SK-MEL-5 (cell line): ENCODE measurements at places on chromosomes 3 and 15.

- DNase-seq = no peak
Measured at GRCh38 chr3:155018621-155019330, 61.3 kb upstream of the MME start.

GRCh38 chr3:116770815-116771450 lies 61.4 kb downstream of the TUSC7 start:
- peak; percentile 90 for DNase-seq

GRCh38 chr3:55742022-55742831 lies 255.1 kb upstream of the WNT5A start:
- DNase-seq = no peak

DNA sequence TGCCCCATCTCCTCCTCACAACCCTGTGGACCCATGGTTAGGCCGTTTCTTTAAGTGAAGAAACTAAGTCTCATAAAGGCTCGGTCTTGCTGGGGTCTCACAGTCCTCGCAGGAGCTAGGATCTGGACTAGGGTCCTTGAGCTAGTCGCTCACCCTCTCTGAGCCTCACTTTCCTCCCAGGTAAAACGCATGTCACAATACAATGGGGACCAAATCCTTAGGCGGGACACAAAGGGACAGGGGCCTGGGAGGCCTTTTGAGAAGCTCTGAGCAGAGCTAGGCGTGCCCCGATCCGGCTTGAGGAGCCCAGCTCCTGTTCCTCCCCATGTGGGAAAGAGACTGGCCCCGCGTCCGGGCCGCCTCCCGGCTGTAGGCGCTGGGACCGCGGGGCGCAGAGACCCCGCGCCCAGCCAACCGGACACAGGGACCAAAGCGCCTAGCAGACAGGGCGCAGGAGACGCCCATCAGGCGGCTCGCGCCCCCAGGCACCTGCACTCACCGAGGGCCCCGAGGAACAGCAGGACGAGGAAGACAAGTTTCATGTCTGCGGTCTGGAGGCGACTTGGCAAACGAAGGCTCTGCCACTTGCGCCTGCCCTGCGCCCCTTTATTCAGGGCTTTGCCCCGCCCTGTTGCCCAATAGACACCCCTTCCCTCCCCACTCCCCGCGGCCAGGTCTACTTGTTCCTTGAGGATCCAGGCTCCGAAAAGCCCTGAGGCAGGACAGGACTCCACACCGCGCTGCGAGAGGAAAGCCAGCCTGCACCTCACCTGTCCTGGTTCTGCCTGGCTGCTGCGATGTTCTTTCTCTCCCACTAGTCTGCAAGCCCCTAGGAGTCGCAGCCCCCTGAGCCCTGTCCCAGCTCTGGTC lies at the start of gene LTF:
Gene LTF, minus strand, starts transcription at position 580 of the 870 bp plus-strand sequence. Its CDS starts 38 bp downstream, at position 542.
- no peak for DNase-seq

DNA sequence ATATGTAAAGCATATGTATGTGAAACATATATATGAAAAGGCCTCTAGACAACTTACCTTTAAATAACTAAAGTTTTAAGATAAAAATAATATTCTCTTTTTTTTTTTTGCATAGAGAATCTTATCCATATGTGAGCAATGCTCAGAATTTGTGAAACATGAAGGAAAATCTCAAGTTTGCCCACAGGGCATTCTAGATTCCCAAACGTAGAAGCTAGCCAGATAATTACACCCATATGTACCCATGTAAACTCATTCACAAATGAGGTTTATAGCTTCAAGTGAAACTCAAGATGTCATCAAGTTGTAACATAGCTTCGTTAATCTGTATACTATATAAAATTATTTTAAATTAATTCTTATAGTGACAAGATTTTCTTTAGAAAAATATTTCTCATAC lies 537.3 kb upstream of the NR2F2 start:
- no peak for DNase-seq

GRCh38 chr3:127038466-127038865 lies 55.6 kb downstream of the PLXNA1 start:
- no peak for DNase-seq
